Ovary (tissue), 10 donors: ENCODE measurements at places on chromosomes 5 and 9. TPM values are rescaled to one million over a fixed set of nuclear protein-coding genes. Genes with fewer than 3 reads are reported as not detected.

Gene SLC31A2
- 15.7 TPM for polyA plus RNA-seq

Gene CNTNAP3
- 1.3 TPM for polyA plus RNA-seq

Gene DMRT2
- polyA plus RNA-seq, result not detected

Gene ANKRD20A1
- 0.48 TPM for polyA plus RNA-seq

Gene EQTN
- not detected for polyA plus RNA-seq

Gene CYLC2
- not detected for polyA plus RNA-seq

Gene TPPP
- 2.1 TPM for polyA plus RNA-seq

Gene MYMK
- not detected for polyA plus RNA-seq

Gene ITK
- polyA plus RNA-seq, result 1.9 TPM

- DNase-seq, result peak; percentile 35
Measured at GRCh38 chr9:136324501-136325300, 2.6 kb upstream of the GPSM1 start.

DNA sequence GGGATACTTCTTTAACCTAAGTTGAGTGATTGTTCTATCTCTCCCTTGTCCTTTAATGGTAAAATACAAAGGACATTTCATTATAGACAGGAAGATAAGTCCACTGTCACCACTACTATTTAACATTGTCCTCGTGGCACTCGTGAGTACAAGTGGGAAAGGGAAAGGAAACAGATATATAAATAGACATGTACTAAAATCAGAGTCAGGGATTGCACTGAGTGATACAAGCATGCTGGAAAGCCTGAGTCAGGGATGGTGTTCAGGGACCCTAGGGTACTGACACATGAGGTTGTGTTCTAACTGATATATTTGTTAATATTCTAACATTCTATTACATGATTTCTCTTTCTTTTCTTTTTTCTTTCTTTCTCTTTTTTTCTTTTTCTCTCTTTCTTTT is 74.8 kb upstream of the FAM170A start:
- DNase-seq, result no peak

DNA sequence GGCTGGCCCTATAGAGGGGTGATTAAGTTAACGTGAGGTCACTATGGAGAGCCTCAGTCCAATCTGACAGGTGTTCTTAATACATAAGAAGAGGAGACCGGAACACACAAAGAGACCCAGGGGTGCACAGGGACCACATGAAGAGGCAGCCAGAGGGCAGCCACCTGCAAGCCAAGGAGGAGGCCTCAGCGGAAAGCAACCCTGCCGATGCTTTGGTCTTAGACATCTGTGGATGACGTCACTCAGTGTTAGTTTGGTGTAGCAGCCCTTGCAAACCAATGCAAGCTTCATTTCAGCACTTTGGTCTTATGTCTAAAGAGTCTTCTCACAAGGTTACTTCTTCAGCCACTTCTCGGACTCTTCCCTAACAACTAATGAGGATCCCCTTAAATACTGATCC is 47.6 kb upstream of the GRHPR start:
- no peak for DNase-seq

GRCh38 chr5:165630261-165630778 is 2124.9 kb downstream of the MAT2B start:
- peak; percentile 30 for DNase-seq

- peak; percentile 79 for DNase-seq
Measured at GRCh38 chr9:114281473-114282103, 41.3 kb upstream of the ORM1 start.

DNA sequence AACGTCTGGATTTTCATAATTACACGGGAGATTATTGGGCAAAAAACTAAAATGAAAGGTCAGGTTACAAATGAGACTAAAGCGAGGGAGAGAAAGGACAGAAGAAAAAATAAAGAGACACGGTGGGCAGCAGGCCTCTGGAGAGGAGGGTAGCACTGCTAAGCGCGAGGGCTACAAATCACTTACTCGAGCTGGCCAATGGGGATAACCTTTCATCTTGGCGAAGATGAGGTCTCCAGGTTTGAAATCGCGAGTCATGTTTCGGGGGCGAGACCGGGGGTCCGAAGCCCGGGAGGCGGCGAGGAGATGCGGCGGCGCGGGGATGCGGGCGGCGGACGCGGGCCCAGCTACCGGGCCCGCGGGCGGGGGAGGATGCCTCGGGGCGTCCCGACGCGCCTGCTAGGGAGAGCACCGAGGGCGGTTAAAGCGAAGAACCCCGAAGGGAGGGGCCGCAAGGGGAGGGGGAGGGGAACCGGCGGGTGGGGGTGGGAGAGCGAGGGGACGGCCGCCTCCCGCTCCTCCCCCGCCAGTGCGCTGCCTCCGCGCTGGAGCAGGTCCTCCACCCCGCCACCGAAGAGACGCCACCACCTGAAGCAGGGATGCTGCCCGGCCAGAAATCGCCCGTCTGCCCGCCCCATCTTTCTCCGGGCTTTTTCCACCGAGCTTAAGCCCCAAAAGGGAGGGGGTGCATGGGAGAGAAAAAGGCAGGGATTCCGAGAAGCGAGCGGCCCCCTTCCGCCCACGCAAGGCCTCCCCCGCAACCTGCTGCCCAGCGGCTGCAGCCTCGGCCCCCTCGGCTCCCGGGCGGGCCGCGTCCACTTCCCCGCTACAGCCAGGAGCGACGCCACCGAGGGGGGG is 610 bp downstream of the PSIP1 start:
- DNase-seq, result peak; percentile 65

GRCh38 chr9:73773896-73774295 is 622.2 kb downstream of the ANXA1 start:
- DNase-seq, result no peak

DNA sequence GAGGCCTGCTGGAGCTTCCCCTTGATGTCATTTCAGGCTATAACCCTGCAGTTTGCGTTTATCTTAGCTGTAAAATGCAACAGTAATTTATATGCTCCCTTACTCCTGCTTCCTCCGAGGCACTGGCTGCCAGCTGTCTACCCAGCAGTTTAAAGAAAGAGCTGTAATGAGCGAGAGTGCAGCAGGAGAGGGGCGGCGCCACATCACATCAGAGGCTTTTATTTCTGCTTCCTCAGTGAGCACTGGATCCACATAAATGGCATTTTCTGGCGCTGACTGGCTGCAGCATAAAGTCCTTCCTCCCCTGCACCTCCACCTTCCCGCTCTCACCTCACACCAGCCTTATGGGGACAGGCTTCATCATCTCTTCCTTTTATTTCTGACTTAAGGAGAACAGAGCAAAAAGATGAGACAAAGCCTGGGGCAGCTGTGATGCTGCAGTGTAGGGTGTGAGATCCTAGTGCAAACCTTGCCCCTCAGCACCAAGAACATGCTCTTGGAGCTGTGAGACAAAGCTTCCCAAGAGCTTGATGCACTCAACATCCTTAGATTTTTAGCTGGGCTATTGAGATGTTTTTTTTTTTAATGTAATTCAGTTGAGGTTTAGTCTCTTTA is 829.6 kb upstream of the ZNF608 start:
- DNase-seq, result no peak

DNA sequence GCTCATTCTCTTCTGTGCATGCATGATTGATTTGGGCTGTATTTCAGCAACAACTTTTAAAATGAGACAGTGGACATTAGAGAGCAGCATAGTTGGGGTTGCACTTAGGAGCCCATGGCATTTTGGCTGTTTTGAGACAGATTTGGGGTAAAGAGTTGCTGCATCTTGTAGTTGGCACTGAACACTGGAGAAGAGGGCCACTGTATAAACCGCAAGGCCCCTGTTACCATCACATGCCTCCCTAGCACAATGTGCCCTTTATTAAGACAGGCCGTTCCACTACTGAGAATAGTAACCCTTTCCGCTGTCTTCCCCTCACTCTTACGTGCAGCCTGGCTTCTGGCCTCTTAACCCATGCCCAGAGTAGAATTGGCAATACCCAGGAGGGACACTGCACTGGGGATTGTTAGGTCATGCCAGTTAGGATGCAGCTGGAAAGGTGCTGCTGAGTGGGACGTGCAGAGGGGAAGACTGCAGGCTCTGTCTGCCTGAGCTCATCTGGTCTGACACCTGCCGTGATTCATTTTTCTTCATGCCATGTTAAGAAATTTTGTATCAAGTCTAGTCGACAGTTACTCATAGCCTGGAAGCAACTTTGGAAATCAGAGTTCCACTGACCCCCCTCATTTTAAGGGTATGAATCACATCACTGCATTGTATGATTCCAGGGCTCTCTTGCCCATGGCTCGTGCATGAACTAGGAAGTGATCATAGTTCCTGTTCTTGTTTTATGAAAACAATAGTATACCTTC is 146.9 kb upstream of the DMRT1 start:
- no peak for DNase-seq

DNA sequence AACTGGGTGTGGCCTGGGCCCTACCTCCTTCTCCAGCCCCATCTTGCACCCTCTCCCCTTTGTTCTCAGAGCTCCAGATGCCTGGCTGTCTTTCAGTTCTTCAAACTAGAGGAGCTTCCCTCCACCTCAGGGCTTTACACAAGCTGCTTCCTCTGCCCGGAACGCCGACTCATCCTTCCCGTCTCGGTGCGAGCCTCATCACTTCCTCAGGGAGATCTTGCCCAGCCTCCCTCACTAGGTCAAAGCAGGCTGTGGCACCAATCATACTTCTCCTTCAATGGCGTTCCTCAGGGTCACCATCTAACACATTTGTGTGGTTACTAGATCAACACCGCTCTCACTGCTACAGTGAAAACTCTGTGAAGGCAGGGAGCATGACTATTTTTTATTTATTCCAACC is 56.2 kb upstream of the ZSWIM6 start:
- DNase-seq, result no peak

DNA sequence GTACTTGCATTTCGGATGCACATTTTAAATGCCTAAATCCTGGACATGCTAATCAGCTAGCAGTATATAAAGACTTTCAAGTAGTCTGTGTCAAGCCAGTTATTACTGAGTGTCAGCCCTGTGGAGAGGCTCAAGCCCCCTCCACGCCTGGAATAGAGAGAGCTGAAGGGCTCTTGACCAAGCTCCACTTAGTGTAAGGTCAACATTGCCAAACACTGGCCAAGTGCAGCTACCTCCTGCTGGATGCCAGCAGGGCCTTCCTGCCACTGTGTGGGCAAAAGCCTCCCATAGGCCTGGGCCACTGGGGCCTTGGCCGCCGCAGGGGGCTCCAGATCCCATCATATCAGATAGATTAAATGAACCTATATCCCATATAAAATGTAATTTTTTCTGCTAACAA is 239.4 kb upstream of the PANK3 start:
- no peak for DNase-seq

DNA sequence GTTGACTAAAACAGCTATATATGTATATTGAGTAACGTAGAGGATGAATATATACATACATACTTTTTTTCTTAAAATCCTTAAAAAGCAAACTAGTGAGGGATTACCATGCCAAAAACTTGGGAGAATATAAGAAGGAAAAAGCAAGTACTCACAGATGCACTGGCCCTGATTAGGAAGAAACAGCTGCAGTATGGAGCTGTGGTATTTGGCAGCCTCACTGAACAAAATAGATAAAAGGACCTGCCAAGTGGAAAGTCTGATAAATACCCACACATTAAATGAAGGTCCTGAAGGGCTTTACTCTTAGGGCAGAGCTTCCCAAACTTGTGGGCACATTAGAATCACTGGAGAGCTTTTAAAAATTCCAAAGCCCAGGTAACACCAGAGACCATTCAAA is 80.6 kb downstream of the FEM1C start:
- no peak for DNase-seq
